Heart left ventricle (tissue), 16 donors: ENCODE measurements at places on chromosomes 1 and 21.

- no peak for DNase-seq
These were observed 22.0 kb upstream of the PRELP start for GRCh38 chr1:203453616-203454015.

- DNase-seq = no peak
These were observed 26.1 kb upstream of the LAMC2 start for GRCh38 chr1:183159960-183160359.

GRCh38 chr1:25847929-25848328 lies 11.3 kb downstream of the AUNIP start:
- no peak for DNase-seq

DNA sequence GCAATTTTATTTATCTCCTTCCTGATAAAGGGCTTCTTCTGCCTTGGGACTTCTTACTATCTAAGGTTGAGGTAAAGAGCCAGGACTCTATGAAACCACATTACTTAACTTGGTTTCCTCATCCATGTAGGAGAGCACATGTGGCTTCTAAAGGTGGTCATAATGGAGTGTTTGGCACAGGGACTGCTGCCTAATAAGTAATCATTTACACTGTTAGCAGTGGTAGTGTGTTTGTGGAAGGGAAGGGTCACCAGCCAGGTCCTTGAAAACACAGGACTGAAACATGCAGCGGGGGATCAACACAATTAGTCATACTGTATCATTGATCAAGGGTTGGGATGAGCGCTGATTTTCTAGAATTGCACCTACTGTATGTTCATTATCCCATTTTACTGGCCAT lies 59.6 kb downstream of the UCK2 start:
- DNase-seq = no peak

DNA sequence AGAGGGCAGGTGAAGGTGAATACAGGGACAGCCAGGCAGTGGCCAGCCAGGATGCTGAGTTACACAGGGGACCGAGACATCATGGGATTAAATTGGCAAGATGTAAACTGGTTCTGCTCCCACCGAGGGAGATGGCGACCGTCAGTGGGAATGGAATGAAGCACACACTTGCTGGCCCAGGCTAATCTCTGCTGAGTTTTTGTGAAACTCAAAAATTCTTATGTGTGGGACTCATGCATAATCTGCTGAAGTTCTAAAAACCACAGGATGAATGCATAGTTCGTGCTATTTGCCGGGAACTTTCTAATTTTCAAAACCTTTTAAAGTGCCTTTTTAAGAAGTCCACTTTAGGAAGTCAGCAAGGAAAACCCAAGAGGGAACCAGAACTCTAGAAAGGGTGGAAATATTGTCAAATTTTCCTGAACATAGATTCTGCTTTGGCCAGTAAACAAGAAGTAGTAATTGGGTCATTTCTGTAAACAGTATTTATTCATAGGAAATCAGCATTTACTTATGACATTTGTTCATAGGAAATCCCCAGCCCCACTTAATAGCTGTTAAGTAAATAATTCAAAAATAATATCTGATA lies 85.4 kb upstream of the ROR1 start:
- no peak for DNase-seq

- DNase-seq = no peak
These were observed 29.9 kb downstream of the MAST2 start for GRCh38 chr1:45833361-45833760.

DNA sequence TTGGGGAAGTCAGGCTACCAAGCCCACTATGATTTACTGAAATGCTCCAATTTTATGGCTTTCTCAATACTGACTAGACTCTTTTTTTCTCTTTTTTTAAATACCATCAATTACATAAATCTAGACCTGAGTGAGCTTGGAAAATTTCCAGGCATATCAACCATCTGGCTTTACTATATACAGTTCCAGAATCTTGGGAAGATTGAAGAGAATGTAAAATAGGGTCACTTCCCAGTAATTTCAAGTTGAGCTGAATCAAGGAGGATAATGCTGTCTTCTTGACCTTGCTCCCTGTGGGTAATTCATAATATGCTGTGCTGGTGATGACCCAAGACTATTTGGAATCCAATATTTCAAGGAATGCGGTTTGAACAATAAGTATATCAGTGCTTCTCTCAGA lies 108.1 kb downstream of the MAP3K21 start:
- no peak for DNase-seq

GRCh38 chr1:116166655-116167054 lies 55.5 kb downstream of the MAB21L3 start:
- no peak for DNase-seq

DNA sequence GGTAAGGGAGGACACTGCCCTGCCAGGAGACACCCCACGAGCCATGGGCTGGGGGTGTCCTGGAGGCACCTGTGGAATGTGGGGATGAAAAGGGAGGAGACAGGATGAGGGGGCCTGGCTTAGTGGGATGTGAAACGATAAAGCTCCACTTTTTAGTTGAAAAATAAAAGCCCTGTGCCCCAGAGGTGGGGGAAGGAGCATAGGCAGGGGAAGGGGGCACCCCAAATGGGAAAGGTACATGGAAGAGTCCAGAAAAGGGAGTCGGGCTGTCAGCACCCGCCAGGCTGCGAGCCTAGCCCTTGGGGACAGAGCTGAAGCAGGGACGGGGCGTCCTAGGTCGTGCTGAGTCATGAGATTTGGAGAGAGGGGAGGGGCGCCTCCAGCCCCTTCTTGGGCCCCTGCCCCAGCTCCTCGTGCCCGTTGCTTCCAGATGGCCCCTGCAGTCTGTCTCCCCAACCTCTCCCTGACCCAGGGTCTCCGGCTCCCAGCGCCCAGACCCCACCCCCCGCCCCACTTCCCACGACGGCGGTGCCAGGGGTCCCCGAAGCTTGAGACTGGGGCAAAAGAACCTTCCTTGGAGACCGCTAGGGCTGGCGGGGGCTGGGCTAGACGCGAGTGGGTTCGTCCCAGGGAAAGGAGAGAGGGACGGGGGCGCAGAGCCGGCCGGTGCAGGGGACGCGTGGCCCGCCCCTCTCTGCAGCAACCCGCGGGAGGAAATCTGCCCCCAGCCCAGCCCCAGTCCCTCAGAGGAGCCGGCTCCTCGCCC lies 795 bp downstream of the SYT2 start:
- no peak for DNase-seq

DNA sequence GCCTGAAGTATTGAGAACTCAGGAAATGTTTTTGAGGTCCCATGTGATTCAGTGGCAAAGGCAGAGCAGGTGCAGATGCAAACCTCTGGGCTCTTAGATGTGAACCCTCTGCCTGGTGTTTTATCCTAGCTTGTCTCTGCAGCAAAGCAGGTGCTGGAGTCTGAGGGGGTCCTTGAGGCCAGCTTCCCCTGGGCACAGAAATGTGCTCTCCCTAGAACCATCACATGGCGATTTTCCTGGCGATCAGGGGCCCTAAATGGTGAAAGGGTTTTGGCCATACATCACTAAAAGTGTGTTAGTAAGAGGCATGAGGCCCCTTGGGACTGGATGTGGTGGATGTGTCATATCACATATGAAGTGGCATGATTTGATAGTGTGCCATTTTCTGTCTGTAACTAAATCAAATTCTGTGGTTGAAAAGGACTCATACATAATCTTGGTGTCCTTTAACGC lies 144.8 kb downstream of the ST6GALNAC3 start:
- DNase-seq = no peak

DNA sequence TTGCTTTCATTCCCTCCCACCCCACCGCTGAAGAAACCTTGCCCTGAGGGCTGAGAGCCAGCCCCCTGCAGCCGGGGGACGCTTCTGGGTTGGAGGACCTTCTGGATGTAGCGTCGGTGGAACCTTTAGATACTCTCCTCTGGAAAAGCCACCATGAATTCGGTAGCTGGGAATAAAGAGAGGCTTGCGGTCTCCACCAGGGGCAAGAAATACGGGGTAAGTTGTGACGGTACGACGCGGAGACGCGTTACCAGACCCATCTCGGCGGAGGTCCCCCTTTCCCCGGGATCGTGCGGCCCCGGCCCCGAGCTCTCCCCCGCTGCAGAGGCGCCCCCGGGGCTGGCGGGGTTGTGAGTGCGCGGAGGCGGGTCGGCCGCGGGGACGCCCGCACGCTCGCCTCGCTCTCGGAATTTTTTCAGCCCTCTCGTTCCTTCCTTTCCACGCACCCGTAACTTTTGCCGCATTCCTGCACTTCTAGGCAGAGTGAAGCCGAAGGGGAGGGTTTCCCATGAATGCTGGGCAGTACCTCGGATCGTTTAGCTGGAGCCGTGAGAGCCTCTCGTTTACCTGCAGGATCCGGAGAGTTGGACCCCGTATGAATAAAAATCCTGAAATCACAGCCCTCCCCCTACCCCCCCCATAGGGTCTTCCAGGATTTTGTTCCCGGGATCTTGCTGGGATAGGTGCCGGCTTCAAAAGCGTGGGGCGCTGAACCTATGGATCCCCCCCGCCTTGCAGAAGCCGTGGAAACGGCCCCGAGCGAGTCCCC lies 671 bp downstream of the KIF26B start:
- no peak for DNase-seq
